Stimulated activated CD8-positive, alpha-beta memory T cell treated with anti-CD3 and anti-CD28 coated beads, Interleukin-2, amount 100 ng/mL, for 48 hours (primary cell): ENCODE measurements at places on chromosomes 5 and 9.
A peak's percentile ranks its signal among the peaks of the same experiment; 100 is the strongest.

- DNase-seq, result no peak
Observed at GRCh38 chr9:35731415-35732184, 395 bp downstream of the TLN1 start.

GRCh38 chr5:14872070-14872989 is 752 bp upstream of the ANKH start:
- DNase-seq, result peak; percentile 46

- DNase-seq, result no peak
Observed at GRCh38 chr9:34693560-34693959, 2.5 kb upstream of the CCL19 start.

GRCh38 chr9:127869310-127870152 is 7.9 kb downstream of the AK1 start:
- DNase-seq, result peak; percentile 81

DNA sequence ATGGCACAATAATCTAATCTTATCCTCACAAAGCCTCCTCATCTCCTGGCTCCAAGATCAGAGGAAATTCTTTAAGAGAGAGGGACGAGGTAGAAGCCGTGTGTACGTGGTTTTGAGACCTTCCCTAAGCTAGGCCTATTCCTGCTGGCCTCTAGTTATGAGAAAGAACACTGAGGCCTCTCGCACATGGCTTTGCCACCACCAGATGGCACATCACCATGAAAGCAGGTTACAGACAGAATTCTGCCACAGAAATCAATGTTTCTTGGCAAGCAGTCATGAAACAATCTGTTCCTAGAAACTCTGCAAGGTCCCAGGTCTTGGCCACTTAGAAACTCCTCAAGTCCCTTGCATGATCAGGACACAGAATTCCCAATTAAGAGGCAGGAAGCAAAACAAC is 268.2 kb upstream of the TAS2R1 start:
- no peak for DNase-seq

DNA sequence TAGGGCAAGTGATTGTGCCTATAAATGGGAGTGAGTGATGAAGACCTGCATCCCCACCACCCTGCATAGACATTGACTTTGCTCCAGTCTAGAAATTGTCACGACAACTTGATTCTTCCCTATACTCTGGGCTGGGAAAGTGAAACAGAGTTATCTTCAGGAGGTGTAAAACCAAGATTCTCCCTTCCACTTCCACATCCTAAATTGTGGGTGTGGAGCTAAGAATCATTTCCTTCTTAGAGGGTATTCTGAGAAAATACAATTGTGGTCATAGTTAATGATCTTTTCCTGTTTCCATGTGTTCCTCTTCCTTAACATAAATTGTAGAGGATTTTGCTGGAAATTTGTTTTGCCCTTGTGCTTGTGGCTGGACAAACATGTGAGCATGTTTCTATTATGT is 96.8 kb upstream of the PJA2 start:
- no peak for DNase-seq

DNA sequence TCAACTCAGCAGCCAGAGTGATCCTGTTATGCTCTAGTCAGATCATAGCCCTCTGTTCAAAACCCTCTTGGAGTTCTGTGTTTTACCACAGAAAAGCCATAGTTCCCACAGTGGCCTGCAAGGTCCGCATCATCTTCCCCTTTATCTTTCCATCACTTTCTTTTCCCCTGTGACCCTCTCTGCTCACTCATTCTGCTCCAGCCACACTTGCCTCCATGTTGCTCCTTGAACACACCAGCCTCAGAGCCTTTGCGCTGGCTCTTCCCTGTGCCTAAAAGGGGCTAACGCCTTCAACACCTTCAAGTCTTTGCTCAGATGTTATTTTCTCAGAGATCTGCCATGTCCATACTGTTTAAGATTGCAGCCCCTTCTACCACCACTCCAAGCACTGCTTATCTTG is 26.3 kb downstream of the CSF2 start:
- DNase-seq, result no peak

GRCh38 chr9:5430912-5431311 is 6.8 kb downstream of the PLGRKT start:
- DNase-seq, result no peak

DNA sequence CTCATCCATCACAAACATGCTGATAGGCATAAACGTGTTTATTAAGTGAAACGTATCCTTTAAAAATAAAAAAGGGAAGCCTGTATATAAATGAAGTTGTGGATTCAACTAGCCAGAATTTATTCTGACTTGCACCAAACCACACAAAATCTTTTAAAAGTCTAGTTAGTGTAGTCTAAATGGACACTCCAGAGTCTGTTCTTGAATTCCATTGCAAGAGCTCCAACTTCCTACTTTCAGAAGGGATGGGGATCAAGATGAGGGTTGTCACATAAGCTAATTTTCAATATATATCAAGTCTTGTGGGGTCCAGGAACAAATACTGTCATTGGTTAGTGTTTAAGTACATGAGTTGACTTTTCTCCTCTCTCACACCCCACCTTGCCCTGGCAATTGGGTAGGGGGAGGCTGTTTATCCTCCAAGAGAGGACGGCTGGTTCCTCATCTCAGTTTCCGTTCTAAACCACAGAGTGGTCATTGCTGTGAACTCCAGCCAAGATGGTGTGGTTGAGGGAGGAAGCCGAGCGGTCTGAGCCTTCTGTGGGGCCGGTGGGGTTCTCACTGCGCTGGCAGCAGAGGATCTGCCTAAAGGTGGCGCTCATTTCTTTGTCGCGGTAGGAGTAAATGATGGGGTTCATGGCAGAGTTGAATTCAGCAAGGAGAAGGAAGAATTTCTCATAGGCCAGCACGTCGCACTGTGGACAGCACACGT is 163.2 kb downstream of the LPAR1 start:
- DNase-seq, result no peak

GRCh38 chr5:131533836-131534235 is 101.2 kb downstream of the RAPGEF6 start:
- no peak for DNase-seq

DNA sequence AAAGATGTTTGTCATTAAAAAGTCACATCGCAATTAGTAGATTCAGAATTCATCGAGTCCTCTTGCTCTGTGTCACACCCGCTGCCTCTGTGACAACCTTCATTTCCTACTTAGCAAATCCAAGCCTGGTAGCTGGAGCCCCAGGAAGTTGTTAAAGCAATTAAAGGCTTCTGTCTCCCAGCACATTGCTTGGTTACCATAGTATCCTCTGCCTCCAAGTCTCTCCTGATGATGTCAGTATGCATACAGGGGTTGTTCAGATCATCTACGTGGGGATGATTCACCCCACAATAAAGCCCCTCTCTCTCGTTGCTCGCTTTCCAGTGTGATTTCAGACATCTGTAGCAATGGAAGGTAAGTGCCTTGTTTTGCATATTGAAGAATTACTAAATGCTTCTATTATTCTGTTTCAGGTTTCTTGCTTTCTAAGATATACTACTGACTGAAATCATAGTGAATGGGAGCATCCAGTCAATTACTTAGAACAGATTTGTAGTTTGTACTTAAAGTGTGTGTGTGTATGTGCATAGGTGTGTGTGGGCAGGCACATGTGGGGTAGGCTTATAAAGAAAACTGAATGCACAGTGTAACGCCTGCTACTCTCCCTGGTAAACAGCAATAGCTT is 52.9 kb downstream of the PAM start:
- DNase-seq, result no peak

GRCh38 chr5:91438871-91439270 is 55.8 kb upstream of the ARRDC3 start:
- DNase-seq, result no peak
